ENCODE measurements at places on chromosomes 1 and 21. TPM values are rescaled to one million over a fixed set of nuclear protein-coding genes. Genes with fewer than 3 reads are reported as not detected.

SPATA45 gene
- polyA plus RNA-seq, result 0.41 TPM

ITLN2 gene
- polyA plus RNA-seq, result 0.29 TPM

DNA sequence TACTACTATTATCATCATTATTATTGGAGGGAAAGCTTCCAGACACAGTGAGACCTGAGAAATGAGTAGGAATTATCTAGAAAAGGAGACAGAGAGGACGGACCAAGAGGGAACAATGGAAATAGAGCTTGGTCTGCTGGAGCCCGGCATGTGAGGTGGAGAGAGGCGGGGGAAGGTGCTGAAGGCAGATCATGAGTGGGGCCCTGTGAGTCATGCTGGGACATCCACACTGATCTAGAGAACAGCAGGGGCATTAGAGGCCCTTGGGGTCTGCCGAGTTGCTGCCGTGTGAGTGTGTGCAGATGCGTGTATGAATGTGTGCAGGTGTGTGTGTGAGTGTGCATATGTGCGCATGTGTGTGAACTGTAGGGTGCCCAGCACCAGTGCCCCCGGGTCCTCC, 65.7 kb downstream of the TMCO4 start:
- DNase-seq, result no peak

DNA sequence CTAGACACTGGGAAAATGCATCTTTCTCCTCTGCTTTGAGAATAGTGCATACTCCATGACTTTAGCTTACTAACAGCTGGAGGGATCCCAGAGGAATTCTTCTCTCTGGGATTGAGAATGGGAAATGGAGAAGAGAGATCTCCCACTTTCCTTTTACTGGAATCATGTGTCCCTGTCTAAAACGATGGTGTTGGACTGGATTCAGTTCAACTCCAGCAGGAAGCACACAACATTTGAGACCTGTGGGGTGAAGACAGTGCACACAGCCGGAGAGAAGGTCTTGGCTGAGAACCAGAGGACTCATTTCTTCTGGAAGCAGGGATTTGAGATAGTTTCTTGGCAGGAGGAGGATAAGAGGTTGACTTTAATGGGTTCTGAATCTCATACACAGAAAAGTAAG, 58.7 kb downstream of the TRABD2B start:
- DNase-seq, result no peak

DNA sequence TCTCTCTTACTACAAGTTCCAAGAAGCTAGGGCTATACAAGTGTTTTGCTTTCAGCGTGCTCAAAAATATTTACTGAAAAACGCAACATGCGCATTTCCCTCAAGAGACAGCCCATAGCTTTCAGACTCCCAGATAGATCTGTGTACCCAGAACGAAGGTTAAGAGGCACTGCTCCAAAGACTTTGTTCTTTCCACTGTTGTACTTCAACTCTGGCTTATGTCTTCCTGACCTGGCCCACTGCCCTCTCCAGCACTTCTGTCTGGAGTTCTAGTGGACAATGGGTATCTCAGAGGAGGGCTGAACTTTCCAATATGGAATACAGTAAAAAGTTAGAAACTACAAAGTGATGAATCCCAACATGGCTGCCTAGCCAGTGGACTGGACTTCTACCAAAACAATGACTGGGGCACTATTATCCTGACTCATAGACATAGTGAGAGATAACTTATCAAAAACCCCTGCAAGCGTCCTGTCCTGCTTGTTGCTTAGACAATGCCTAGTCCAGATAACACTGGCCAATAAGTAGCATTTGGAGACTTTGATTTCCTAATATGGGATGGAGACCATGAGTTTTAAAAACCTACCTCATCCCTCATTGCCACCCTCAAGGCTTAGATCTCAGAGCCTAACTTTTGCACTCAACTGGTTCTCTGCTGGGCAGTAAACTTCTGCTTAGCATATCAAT, 8.8 kb upstream of the ADAR start:
- no peak for DNase-seq
